ENCODE measurements at places on chromosomes 2 and 18.
A peak's percentile ranks its signal among the peaks of the same experiment; 100 is the strongest.

DNA sequence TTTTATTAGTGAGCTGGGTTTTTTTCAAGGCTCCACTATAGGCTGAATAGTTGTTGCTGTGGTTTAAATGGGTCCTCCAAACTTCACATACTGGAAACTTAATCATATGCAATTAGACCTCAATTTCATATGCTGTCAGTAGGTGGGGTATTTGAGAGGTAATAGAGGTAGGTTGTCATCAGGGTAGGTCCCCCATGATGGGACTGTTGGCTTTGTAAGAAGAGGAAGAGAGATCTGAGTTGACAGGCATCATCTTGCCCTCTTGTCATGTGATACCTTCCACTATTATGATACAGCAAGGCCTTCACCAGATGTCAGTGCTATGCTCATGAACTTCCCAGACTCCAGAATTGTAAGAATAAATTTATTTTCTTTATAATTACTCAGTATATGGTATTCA, 819.4 kb downstream of the LRP1B start:
- no peaks in the 10 kb centered on the region for H3K4me1 ChIP-seq
- no peaks in the 10 kb centered on the region for H3K27me3 ChIP-seq
- H3K4me3 ChIP-seq = no peak overlapping the region
- no peaks in the 10 kb centered on the region for H3K36me3 ChIP-seq

- no peaks in the 10 kb centered on the region for H3K27me3 ChIP-seq
- H3K4me3 ChIP-seq = no peak overlapping the region
- no peaks in the 10 kb centered on the region for H3K36me3 ChIP-seq
- peak overlapping the region; percentile 75 for H3K27ac ChIP-seq
- H3K4me1 ChIP-seq = peaks cover 14% of the 10 kb centered on the region
- DNase-seq = peak; percentile 75
These were observed 29.3 kb upstream of the HS6ST1 start for GRCh38 chr2:128347701-128348539.

- H3K4me1 ChIP-seq = no peaks in the 10 kb centered on the region
- H3K4me3 ChIP-seq = no peak overlapping the region
- H3K27ac ChIP-seq = no peak overlapping the region
- no peaks in the 10 kb centered on the region for H3K36me3 ChIP-seq
These were observed 14.6 kb downstream of the UGP2 start for GRCh38 chr2:63856303-63856603.

DNA sequence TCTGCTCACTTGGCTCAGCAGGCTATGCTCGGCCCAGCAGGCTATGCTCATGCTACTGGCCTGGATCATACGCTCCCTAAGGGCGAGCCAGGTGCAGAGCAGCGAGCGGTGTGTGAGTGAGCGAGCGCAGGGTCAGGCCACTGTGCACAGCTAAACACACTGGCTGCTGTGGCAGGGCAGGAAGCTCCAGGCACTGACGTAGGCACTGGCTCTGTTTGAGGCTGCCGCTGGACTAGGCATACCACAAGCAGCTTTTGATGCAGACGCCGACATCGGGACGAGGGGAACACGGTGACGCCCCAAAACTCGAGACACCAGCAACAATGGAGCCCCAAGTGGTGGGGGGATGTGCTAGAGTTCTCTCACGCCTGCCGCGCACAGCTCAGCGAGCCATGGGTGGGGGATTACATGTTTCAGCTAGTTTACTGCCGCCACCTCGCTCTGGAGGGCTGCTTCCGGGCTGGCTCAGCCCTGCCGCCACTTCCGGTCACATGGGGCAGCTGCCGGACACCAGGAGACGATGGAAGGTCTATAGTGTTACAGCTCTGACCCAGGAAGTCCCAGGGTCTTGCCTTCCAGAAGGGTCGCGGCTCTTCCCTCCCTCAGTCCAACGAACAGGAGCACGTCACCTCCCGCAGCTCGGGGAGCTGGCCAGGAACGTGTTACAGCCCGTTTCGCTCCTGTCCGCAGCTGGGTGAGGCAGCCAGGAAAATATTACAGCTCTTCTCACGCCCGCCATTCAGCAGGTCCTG, 1176.9 kb upstream of the LRRTM1 start:
- H3K4me1 ChIP-seq = no peaks in the 10 kb centered on the region
- DNase-seq = no peak
- H3K4me3 ChIP-seq = no peak overlapping the region

- H3K27ac ChIP-seq = no peak overlapping the region
These were observed 525.0 kb downstream of the ERBB4 start for GRCh38 chr2:212013626-212014025.

GRCh38 chr18:10748641-10749040, 222.8 kb downstream of the NAPG start:
- H3K27me3 ChIP-seq = no peaks in the 10 kb centered on the region

GRCh38 chr2:68272246-68272994, 20.1 kb upstream of the PPP3R1 start:
- DNase-seq = no peak
- H3K27ac ChIP-seq = no peak overlapping the region
- peaks cover 25% of the 10 kb centered on the region for H3K27me3 ChIP-seq

Measured in hepatocyte (in vitro differentiated cells).